Camera-type eye (tissue), 1 donor: ENCODE measurements at places on chromosomes 5 and 9. TPM values are rescaled to one million over a fixed set of nuclear protein-coding genes. Genes with fewer than 3 reads are reported as not detected.

MYMK gene
- total RNA-seq: 2.1 TPM

AHRR gene
- 11.5 TPM for total RNA-seq

PPP3R2 gene
- 0.82 TPM for total RNA-seq

UHRF2 gene
- total RNA-seq: 131 TPM

TTC39B gene
- 17.4 TPM for total RNA-seq

SNCAIP gene
- 25.5 TPM for total RNA-seq

ANKRD34B gene
- not detected for total RNA-seq

ALDH1A1 gene
- 131 TPM for total RNA-seq

LOX gene
- total RNA-seq: 85.4 TPM

HSPB3 gene
- 19.3 TPM for total RNA-seq
